AG08395 (cell line): ENCODE measurements at places on chromosomes 16 and 17.

DNA sequence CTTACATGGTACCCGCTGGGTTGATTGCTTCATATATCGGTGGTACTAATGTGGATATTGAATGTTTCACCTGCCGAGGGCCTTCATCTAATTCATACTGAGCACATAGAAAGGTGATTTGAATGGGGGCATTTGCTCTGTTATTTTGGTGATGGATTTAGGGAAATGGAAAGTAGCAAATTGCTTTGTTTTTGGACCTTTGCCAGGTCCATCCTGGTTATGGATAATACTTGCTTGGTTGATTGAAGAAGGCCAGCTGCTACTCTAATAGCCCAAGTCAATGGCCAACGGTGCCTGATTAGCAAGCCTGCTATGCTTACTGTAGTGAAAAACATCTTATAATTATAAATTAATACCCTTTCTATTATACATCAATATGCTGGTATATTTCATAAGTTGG is 253.6 kb downstream of the CDH13 start:
- no peak for DNase-seq

GRCh38 chr17:63841350-63842172 is 924 bp downstream of the SMARCD2 start:
- peak; percentile 9 for DNase-seq

DNA sequence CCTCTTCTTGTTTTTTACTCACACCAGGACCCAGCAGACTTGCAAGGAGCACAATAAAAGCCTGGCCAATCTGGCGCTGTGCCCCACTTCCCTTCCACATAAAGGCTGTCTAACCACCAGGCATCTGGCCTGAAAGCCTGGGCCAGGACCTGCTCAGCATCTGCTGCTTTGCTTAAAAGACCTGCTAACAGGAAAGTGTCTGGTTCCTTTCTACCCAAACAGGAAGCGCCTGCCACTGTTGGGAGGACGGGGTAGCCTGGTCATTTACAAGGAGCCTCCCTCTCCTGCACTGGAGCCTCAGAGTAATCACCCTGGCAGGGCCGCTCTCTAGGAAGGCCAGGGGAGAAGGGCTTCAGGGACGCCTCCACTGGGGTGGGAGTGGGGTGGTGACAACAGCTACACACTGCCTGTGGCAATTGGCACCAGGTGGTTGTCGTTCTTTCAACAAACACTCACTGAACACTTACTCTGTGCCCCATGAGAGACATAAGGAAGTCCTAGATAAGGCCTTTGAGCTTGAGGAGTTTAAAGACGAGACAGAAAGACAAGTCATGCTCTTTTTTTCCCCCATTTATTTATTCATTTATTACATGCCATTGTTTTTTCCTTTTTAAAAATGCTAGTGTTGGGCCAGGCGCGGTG is 6.3 kb upstream of the MMP28 start:
- no peak for DNase-seq

- DNase-seq = no peak
Measured at GRCh38 chr17:20008242-20009051, 712 bp upstream of the SPECC1 start.

GRCh38 chr16:81823111-81823510 is 44.0 kb downstream of the PLCG2 start:
- no peak for DNase-seq

- no peak for DNase-seq
Measured at GRCh38 chr16:56998352-56998751, 9.0 kb downstream of the NLRC5 start.

DNA sequence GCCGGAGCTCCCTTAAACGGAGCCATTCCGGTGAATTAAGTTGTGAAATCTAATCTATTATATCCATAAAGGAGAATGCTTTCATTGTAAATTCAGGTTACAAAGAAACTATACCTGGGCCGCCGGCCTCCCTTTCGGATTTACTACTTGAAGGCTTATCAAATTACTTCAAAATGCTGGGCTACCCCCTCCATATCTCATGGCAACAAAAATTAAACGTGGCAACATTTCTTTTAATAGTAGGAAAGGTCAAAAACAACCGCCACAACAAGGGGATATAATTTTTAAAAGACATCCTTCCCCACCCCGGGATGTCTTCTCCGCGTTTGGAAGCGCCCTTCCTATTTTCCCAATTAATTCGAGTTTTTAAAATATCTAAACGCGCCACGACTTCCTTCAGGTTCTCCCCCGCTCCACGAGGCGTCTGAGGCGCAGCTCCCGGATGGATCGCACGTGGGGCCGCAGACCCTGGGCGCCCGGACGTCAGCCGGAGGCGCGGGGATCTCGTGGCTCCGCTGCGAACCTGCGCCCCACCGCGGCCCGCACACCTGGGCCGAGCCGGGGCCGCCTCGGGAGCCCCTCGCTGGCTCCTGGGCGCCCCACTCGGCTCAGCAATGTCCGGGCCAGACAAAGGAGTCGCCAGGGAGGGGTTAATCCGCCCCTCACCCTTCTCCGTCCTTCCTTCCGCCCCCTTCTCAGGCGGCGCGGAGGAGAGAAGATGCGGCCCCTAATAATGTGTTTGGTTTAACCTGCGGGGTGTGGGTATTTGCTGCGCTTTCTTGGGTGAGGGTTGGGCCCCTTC is 47.4 kb upstream of the SLC38A10 start:
- no peak for DNase-seq

GRCh38 chr17:8628172-8628571 is 2.4 kb downstream of the MYH10 start:
- no peak for DNase-seq

DNA sequence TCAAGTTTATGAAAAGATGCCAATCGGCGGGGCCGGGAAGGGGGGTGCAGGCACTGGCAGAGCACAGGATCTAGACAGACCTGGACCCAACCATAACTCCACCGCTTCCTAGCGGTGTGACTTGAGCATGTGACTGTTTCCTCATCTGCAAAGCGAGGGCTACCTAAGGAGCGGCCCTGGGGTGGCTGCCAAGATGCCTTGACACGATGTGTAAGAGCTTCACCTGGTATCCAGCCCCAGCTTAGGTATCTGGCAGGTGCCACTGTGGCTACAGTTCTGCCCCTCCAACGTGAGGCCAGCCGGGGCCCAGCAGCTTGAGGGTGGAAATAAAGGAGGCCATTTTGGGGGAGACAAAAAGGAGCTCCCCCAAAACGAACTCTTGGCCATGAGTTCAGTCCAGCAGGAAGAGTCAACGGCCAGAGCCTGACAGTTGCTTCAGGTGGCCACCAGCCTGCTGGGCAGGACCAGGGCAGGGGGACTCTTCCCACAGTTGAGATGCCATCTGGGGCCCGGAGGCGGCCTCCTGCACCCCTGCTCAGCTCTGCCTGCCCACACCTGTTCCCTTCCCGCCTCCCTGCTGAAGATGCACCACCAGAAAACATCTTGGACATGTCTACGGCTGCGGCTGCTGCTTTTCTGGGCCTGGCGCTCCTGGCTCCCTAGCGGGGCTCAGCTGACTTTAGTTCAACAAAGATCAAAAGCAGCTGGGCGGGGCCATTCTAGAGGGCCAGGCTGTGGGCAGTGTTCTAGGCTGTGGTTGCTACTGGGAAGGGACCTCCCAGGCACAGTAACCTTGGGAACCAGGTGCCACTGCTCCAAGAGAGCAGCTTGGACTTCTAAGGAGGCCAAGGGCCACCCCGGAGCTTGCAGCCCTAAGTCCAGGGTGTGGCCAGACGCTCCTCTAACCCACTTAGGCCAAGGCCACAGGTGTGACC is 3.4 kb upstream of the MTSS2 start:
- DNase-seq = no peak

DNA sequence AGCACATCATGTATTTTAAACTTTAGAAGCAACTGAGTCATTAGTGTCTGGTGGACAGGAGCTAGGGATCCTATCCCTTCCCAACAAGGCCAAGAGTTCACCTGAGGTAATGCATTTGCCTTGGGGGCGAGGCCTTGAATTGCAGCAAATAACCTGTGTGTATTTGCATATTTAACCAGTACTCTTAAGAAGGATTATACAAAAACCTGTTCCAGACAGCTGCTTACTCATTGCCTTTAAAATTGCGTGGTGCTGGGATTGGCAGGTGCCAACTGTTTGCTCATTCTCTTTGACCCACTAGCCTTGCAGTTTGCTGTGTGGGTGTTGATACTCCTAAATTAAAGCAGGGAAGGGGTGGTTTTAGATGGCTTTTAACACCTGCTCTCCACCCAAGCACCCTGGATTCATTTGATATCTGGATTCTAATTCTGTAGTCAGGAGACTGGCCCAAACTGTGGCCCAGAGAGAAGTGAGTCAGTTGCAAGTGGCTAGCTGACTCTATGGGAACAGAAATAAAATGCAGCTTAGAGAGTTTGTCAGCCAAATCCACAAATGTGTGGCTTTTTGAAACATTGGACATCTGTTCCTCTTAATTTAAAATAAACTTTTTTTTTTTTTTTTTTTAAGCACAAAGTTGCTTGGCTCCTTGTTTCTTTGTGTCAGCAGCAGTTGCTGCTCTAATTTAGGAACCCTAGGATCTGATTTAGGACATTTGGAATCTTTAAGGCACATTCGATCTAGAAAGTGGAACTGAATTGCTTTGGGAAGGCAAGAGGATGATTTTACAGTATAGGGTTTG is 46.9 kb downstream of the TUBD1 start:
- DNase-seq = no peak

DNA sequence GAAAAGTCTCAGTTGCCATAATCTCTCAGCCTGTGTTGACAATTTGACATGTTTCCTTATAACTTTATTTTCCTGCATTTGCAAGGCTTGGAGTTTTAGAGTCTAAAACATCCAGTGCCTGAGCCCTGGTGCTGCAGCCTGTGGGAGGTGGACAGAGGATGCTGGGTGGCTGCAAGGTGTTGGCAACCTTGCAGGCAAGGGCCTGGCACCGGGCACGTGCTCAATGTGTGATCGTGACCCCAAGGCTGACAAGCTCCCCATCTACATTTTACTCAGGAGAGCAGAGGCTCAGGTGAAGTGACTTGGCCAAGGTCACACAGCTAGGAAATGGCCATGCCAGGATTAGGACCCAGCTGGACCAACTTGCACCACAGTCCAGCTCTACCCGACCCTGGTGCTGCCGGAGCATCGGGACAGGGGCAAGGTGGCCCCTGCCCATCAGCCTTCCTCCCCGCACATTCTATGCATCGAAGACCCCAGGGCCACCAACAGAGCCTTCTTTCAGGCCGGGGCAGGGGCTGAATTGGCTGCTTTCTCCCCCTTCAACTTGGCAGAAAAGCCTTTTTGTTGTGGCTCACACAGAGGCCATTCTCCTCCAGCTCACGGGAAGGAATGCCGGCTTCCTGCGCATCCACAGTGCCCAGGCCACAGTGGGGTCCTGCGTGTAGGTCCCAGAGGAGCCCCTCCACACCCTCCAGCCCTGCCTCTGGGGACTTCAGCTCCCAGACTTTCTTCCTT is 23.1 kb downstream of the MMP15 start:
- DNase-seq = no peak

GRCh38 chr17:32591405-32591804 is 104.6 kb downstream of the CDK5R1 start:
- no peak for DNase-seq

DNA sequence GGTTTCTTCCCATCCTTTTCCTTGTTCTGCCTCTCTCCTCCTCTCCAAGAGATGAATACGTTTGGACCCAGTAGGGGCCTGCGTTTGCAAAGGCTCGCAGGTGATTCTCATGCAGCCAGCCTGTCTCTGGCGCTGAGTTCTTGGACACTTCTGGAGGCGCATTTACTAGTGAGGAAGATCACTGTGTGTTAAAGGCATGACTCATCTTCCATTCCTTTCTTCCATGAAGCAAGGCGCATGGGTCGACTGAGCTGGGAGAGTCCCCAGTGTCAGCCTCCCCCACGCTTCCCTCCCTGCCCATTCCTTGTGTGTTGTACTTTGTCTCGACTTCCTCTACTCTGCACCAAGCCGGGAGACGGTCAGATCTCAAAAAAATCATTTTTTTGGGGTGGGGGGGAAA is 159.9 kb upstream of the EEF2KMT start:
- no peak for DNase-seq

DNA sequence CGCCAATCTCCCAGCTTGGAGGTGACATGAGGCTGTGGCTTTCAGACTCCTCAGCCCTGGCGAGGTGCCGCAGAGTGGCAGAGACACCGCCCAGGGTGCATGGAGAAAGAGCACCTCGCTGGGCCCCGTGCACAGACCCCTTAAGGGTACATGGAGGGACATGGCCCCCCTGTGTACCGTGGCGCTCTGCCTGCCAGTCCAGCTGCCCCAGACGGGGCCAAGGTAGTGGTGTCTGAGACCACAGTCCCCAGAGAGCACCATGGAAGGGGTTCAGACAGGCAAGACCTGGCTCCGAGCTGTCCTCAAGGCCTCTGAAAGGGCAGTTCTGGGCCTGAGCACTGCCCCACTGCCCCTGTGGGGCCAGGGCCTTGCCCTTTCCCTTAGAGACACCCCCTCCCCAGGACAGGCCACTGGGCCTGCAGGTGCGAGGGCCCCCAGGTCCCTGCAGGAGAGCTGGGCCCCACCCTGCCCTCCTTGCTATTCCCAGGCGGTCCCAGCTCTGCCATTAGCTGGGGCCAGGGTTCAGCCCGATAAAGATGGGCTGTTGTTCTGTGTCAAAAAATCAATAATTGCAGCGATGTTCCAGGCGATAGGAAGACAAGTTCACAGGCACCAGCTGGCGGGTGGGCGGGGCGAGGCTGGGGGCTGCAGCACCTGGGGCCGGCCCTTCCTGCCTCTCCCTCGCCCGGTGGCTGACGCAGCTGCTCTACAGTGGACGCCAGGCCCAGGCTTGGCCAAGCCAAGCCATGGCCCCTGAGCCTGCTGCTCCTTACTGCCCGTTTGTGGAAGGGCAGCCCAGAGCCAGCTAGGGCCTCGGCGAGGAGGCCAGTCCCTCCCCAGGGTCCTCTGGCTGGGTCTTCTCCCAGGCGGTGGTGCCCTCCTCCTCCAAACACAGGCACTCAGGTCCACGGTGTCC is 51.7 kb downstream of the ZFPM1 start:
- DNase-seq = no peak

GRCh38 chr17:8409966-8410882 is 12.6 kb upstream of the RNF222 start:
- DNase-seq = peak; percentile 85

GRCh38 chr17:5947701-5948180 is 122.4 kb upstream of the WSCD1 start:
- DNase-seq = no peak

DNA sequence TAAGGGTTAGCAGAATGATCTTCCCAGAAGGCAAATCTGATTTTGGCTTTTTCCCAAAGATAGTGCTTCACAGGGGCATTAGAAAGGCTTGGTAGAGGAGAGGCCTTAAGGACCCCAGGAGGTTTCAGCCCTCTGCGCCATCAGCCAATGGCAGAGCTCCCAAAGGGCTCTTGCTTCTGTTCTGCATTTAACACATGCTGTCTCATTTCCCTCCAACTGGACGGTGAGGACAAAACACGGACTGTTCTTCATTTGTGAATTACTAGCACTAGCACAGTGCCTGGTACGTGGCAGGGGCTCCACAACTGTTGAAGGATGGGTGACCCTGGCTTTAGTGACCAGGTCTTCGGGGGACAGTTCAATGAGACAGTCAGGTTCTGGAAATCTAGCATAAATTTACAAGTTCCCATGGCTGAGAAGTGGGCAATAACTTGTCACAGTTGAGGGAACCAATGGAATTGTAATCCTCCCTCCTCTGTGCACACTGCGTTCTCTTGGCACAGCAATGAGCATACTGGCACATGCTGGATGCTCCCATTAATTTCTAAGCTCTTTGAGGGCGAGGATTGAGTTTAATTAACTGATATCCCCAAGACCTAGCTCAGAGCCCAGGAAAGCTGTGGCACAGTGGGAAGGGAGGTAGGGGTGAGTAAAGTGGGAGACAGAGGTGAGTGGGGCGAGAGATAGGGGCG is 45.4 kb downstream of the COG7 start:
- no peak for DNase-seq

- DNase-seq = no peak
Measured at GRCh38 chr16:23278031-23278430, 24.1 kb upstream of the SCNN1B start.

GRCh38 chr16:88289968-88290401 is 92.8 kb upstream of the ZNF469 start:
- DNase-seq = peak; percentile 41
